ENCODE measurements at places on chromosomes 2 and 18.
A peak's percentile ranks its signal among the peaks of the same experiment; 100 is the strongest.

DNA sequence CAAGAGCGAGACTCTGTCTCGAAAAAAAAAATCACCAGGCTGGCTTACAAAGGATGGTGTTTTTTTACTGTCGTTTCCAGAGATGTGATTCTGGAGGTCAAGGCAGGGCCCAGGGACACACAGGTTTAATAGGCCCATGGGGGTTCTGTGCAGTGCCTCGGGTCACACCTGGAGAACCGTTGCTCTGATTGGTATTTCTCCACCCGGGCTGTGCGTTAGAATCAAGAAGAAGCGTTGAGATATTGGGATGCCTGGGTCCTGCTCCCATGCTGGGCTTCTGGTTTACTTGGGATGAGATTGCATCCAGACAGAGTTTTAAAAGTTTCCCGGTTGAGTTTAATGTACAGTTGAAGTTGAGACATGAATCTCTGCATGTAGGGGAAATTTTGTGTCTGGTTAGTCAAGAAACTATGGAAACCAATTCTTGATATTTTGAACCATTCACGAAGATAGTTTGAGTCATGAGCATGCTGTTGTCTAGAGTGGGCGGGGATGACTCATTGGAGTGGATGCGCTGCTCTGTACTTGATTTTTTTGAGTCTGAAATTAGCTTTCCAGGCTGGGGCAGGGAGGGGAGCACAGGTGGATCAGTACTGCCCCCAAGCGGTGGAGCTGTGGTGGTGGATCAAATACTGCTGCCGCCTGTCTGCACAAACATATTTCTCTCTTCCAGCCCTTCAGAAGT, 50.1 kb downstream of the GREB1 start:
- DNase-seq: peak; percentile 92

GRCh38 chr2:219228041-219228910, 1.2 kb downstream of the ATG9A start:
- DNase-seq: no peak

- DNase-seq: no peak
These were observed 49.5 kb downstream of the LBH start for GRCh38 chr2:30280596-30281434.

DNA sequence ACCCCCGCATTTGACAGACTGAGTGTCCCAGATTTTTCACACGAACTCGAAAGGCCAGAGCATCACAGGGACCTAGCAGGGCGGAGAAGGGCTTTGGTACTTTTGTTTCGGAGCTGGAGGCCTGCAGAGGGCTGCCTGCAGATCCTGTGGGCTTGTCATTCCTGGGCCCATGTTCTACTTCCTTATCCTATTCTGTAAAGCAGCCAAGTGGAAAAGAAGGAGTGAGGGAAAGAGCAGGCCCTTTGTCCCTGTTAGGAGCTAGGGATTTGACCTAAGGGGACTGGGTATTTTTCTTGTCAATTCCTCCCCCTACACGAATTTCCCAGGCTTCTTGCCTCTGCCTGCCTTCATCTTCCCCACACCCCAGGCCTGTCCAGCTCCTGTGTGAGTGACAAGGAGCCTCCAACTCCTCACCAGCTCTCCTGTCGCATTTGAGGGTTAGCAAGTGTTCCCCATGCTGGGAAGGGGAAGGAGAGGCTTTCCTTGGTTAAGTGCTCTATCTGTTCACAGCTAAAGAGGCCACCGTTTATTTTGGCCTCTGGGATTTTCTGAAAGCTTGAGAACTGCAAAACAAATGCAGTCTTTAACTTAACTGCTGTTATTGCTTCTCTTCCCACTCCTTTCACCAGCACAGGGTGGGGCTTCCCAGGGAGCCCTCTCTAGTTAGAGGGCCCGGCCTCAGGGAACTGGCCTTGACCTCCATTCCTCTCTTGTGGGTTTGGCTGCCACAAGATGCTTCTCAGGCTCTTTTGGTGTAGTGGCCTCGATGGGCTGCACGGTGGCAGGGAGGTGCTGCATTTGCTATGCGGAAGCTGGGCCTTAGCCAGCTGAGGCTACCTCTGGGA, 61.2 kb downstream of the SGPP2 start:
- no peak for DNase-seq

GRCh38 chr2:181762000-181762399, 81.7 kb upstream of the NEUROD1 start:
- DNase-seq: no peak

DNA sequence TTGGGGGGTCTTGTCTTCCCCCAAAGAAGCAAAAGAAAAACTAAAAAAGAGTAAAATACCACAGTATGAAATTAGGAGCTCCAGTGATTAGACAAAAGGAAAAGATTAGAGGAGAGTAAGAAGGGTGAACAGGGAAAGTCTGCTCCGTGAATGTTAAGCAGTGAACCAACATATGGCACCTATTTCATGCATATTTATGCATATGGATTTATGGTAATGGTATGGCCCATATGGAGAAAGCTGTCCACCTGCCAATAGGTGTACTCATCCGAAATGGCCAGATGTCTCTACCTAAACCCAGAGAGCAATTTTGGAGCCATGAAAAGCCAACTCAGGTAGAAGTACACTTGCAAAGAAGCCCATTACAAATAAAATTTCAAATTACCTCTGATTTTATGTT, 404.0 kb upstream of the RAB6C start:
- no peak for DNase-seq
